ENCODE measurements at places on chromosomes 3 and 15.
A peak's percentile ranks its signal among the peaks of the same experiment; 100 is the strongest.

GRCh38 chr15:89743594-89743993, 7.5 kb downstream of the MESP1 start:
- no peak for DNase-seq

GRCh38 chr15:90930861-90931574, 1.3 kb downstream of the HDDC3 start:
- no peak for DNase-seq

DNA sequence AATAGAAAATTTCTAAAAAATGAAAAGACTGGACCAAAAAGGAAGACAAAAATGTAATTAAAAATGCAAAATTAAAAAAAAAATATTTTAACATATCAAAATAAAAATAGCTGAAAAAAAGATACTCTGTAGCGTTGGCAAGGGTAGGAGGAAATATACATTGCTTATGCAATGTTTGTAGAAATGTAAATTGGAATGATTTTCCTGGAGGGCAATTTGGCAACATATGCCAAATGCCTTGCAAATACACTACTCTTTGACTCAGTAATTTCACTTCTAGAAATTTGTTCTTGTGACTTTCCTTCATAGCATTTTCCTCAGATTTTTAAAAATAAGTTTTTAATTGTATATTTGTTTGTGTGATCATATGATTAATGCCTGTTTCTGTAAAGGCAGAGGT, 296.6 kb downstream of the ZNF621 start:
- no peak for DNase-seq

DNA sequence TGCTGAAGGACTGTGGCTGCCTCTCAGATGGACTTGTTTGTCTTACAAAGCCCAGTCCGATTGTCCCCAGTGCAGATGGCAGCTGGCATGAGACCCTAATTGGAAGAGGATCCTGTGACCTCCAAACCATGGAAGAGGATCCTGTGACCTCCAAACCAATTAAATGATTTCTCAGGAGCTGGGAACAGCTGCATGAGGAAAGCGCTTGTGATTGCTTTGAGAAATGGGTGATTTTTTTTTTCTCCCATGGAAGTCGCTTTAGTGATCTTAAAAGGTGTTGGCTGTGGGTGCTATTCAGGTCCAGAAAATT, 68.4 kb upstream of the LARS2 start:
- no peak for DNase-seq

- no peak for DNase-seq
Observed at GRCh38 chr3:45682311-45682710, 6.9 kb upstream of the SACM1L start.

GRCh38 chr15:92376109-92376508, 17.6 kb upstream of the ST8SIA2 start:
- no peak for DNase-seq

DNA sequence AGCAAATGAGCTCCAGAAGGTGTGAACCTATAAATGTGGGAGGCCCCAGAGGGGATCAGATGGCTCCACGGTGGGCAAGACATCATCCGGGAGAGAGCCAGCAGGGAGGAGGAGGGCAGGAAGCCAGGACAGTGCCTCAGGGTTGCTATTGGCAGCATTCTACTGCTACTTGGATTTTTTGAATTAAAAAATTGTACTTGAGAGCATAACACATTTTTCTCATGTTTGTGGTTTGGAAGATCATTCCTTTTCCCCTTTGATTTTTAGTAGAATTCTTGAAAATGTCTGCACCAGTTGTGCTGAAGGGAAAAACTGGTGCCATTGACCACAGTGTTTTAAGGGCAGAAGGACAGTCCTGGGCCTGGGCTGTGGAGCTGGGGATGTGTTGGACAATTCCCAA, 59.2 kb downstream of the LYZL4 start:
- DNase-seq = no peak

- no peak for DNase-seq
Observed at GRCh38 chr15:96014939-96015338, 315.6 kb upstream of the NR2F2 start.

GRCh38 chr15:57890351-57890750, 175.2 kb downstream of the ALDH1A2 start:
- DNase-seq = no peak

DNA sequence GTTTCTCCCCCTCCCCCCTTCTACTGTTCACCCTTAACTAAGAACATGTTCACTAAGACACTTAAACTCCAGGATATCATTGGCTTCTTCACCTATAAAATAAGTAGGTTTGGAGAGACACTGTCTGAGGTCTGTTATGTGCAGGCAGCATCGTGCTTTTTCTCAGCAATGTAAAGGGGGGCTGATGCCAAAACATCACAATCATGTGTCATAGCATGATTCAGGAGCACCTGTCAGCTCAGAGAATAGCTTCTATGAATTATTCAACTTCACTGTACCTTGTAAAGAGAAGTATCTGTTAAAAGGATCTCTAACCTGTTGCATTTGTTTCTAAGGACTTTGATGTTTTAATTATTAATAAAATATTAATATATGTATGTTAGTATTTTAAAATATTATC, 211.4 kb upstream of the EPHA3 start:
- no peak for DNase-seq

GRCh38 chr3:73786321-73786807, 161.6 kb upstream of the PDZRN3 start:
- no peak for DNase-seq

- no peak for DNase-seq
Observed at GRCh38 chr3:42177068-42177800, 86.1 kb downstream of the TRAK1 start.

GRCh38 chr15:91678003-91678402, 175.5 kb upstream of the SLCO3A1 start:
- no peak for DNase-seq

DNA sequence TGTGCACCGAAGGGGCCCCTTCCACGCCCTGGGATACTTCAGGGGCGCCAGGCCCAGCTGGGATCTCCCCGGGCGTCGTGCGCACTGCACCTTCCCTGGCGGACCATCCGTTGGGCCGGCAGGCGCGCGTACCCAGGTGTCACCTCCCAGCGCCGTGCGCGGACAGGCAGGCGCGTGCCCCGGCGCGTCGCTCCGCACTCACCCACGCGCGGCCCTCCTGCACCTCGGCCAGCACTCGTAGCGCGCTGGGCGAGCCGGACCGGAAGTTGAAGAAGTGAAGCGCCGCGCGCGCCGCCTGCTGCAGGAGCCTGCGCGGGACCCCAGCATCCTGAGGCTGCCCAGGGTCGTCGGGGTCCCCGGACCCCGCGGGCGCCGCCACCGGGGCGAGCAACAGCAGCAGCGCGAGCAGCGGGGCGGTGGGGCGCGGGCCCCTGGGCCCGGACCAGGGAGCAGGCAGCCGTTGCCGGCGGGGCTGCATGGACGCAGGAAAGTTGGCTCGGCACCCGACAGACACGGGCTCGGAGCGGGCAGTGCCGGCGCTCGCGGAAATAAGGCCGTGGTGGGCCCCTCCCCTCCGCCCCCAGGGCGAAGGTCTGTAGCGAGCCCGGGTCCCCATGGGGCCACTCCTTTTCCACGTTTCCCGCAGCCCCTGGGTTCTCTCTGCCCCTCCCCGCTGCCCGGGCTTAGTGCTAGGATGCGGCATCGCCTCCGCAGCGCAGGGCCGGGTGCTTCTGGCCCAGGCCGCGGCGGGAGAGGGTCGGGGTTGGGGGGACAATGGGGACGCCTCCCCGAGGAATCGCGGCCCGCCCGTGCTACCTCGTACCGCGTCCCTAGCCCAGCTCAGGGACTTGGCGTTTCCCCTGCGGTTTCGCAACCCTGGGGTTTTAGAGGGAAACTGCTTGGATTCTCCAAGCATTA, at the start of gene RARRES1:
RARRES1 (minus strand) TSS at position 520 of the 918 bp plus-strand sequence; CDS start at position 478, 42 bp downstream.
- no peak for DNase-seq

DNA sequence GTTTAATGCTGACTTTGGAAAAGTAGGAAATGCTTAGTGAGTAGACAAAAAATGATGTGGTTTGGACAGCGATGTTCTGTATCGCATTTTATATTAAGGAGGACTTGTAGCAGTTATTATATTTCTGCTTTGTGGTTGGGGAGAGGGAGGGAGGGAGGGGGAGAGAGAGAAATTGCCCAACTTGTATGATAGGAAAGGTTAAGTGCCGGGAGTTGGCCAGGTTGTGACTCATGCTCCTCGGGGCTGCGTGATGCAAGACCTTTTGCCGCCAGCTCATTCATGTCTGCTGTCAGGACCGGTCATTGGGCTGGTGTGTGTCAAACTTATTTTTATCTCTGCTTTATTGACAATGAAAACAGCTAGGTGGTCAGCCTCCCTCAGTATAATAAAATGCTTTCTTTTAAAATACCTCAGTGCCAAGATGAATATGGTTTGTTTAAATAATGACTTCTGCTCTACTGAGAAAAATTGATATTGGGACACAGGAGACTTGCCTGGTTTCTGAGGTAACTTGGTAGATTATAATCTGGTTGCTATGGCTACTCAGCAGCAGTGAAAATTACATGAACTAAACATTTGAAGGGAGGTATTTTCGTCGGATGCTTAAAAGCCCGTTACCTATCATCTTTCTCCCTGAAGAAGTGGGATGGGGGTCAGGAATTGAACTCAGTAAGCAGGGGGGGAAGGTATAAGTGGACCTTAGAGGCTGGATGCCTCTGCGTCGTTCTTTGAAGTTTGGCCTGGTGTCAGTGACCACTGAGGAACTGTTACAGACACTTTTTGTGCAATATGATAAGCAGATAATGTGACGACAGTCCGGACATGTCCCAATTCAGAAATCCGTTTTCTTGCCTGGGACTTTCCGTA, 90.7 kb downstream of the FNDC3B start:
- DNase-seq = peak; percentile 38

DNA sequence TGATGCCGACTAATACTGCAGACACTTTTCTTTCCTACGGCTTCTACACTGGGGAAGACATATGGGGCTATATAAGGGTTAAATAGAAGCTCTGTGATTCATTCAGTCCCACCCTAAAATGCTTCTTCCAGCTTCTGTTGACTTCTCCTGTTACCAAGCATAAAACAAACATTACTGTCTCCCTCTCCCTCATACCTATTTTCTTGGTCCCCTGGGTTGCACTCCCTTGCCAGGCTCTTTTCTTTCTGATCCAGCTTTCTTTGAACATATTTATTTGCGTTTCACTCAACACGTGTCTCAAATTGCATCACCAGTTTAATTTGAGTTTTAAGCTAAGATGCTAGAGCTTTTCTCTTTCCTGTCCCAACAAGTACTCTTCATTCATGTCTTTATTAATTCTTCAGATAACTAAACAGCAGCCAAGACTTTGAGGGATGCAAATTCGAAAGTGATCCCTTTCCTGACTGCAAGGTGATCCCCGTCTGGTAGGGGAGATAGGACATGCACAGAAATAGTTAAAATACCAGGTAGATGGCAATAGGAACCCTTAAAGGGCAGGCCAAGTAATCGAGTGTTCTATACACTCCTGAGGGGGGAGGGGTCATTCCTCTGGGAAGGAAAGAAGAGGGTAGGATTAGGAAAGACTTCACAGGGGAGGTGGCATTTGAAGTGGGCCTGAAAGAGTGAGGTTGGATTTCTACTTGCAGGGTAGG, 198.6 kb upstream of the BCL6 start:
- DNase-seq = no peak

- DNase-seq = no peak
Observed at GRCh38 chr3:45413172-45413765, 24.9 kb downstream of the LARS2 start.

GRCh38 chr3:43785551-43785950, 94.8 kb downstream of the ABHD5 start:
- no peak for DNase-seq

DNA sequence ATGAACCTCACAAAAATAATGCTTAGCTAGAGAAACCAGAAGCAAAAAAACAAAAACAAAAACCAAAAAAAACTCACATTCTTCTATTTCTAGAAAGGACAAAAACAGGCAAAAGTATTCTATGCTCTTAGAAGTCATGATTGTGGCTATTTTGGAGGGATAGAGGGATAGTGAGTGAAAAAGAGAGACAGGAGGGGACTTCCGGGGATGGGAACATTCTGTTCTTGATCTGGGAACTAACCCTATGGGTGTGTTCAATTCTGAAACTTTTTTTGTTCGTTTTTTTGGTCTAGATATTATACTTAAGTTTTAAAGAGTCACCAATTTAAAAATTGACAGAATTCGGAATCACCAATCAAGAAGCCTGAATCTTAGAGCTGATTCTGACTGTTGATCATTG, 120.0 kb upstream of the TPM1 start:
- DNase-seq = no peak

- DNase-seq = peak; percentile 67
Observed at GRCh38 chr15:62365795-62366442, 200.8 kb upstream of the C2CD4B start.

GRCh38 chr3:41574900-41575299, 375.6 kb downstream of the CTNNB1 start:
- DNase-seq = no peak
